OCI-LY7 (cell line): ENCODE measurements at places on chromosomes 2 and 18. TPM values are rescaled to one million over a fixed set of nuclear protein-coding genes. Genes with fewer than 3 reads are reported as not detected.

GRCh38 chr2:205288686-205289085 is 393.6 kb upstream of the NRP2 start:
- no peak for DNase-seq

DNA sequence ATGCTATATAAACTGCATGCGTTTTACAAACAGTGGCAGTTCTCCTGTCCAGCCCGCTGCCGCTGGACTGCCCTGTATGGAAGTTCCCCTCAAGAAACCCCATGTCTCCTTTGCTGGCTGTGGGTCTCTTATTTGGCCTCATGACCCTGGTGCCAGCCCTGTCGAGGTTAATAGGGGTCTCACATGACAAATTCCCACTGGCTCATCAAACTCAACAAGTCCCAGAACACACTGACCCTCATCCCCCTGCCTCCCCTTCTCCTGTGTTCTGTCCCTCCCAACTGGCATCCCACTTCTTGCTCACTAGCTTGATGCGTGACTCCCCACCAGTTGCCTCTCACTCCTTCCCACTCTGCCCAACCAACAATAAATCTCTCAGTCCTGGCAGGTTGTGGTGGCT is 137.6 kb upstream of the HS6ST1 start:
- no peak for DNase-seq

MOGAT1 gene
- not detected in 2 replicates for total RNA-seq

GRCh38 chr2:29215739-29216608 is 100.8 kb downstream of the CLIP4 start:
- DNase-seq: no peak

ANKRD30B gene
- not detected in 2 replicates for total RNA-seq

XRCC5 gene
- total RNA-seq: 294 and 344 TPM in 2 replicates

GRCh38 chr2:240480834-240481623 is 45.6 kb downstream of the GPC1 start:
- no peak for DNase-seq

DNA sequence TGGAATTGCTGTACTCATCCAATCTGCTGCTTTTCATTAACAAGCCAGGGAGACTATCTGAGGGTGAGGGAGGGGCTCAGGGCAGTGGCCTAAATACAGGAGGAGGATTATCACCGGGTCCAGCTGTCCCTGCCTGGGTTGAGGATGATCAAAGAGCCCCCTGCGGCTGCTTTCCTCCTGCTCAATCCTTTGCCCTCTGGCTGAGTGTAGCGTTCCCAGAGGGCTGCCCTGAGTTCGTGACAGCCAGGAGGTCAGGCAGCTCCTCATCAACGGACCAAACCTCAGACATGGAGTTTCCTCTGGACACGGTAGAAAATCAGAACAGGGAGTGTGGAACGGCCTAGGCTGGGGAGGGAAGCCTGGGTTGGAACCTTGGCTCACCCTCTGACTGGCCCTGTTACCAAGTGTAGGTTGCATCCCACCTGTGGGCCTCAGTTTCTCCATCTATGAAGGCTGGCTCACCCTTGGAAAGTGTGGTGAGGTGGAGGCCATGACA is 23.5 kb downstream of the CIB4 start:
- DNase-seq: no peak

DNA sequence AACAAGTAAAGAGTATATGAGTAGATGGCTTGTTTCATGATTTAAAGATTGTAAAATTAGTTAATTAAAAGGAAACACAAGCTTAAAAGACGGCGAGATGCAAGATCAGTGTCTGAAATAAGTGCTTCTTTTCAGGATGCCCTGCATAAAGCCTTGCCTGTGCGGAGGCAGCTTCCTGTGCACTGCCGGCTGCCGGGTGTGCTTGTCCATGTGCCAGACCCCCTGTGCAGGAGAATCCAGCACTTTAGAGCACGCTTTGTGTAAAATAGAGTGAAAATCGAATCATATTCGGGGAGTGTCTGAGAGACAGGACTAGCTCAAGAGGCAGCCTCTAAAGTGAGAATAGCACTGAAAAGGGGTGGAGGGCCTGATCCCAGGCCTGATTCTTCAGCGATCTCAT is 154.7 kb downstream of the CHST9 start:
- DNase-seq: no peak

DNA sequence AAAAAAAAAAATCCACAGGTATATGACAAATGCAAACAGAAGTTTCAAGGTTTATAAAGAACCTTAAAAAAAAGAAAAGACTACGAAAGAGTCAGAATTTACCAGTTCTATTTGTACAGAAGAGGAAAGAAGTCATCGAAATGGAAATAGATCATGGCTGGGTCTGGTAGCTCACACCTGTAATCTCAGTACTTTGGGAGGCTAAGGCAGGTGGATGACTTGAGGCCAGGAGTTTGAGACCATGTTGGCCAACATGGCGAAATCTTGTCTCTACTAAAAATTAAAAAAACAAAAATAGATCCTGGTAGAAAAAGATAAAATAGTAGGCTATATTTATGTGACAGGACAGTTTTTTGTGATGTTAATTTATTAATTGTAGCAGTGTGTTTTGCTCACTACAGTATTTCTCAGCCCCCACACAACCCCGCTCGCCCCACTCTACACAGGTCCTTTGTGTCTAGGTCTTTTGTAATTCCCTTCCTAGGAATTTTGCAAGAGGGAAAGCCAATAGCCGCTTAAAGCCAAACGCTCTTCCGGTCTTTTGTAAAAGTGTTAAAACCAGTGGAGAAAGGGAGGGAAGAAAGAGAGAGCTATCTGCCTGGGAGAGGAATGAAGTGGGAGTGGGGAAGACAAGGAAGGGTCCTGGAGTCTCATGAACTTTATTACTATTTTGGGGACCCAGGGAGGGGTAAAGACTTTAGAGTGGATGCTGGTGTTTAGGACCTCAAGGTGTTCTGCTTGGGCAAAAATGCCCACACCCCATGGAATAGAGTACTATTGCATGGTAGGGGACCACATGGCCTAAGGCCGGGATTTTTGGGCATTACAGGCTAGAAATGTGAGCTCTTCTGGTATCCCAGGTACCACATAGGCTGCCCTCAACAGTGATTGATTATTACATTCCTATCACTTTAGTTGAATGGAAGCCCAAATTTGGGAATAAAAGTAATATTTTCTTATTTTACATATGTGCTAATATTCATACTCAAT is 59.4 kb upstream of the XPO1 start:
- no peak for DNase-seq

TMSB10 gene
- 869 and 903 TPM in 2 replicates for total RNA-seq
